Activated CD4-positive, CD25-positive, alpha-beta regulatory T cell treated with anti-CD3 and anti-CD28 coated beads, Interleukin-2, amount 50 U/mL, for 16 hours (primary cell): ENCODE measurements at places on chromosomes 12 and 14.

DNA sequence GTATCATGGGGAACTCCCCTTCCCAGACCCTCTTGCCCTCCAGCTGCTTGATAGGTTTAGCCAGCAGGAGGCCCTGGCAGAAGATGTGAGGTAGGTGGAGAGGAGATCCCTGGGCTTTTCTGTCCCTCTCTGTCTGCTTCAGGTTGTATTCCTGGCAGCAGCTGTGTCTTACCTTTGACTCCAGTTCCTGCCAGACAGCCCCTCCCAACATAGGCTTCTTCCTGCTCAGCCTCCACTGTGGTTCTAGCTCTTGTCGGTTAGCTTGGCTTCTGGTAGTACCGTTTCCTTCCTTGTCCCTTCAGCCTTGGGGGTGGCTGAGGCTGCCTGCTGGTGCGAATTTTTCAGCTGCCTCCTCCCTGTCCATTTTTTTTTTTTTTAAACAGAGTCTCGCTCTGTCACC lies 215.7 kb upstream of the CRY1 start:
- DNase-seq = no peak

DNA sequence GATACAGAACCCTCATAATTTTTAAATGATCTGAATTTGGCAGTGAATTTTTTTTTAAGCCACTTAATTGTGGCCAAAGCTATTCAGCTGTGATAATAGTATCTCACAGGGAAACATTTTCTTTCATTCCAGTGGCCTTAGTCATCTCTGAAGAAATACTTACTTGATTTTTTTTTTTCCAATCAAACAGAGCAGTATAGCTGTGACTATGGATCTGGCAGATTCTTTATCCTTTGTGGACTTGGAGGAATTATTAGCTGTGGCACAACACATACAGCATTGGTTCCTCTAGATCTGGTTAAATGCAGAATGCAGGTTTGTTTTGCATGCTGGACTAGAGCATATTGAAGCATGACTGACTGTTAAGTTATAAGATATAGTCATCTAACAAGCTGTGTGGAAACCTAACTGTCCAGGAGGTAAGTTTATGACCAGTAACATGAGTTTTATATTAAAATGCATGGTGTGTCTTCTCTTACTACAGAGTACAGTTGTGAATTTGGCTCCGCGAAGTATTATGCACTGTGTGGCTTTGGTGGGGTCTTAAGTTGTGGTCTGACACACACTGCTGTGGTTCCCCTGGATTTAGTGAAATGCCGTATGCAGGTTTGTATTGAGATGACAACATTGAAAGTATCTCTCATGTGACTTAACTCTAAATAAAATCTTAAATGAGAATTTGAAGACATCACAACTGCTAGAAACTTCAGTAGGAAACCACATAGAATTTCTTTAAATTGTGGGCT lies 1.9 kb downstream of the SLC25A3 start:
- DNase-seq = no peak

DNA sequence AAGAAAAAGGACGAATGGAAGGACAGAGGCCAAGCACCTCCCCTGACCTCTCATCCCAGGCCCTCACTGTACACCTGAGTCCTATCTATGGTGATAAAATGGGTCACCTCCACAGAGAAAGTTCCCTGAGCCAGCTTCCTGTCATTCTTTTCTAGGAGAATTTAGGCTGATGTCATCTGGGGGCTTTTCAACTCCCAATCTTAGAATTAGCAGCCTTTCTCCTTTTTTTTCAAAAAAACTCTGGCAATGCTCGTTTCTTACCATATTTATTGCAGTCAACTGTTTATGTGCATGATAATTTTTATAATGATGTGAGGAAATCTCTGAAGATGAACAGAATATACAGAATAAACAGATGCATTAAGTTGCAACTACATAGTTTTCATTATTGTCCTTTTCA lies 177.6 kb downstream of the SNAPC1 start:
- no peak for DNase-seq

GRCh38 chr14:93061380-93062012 lies 54.2 kb downstream of the ITPK1 start:
- no peak for DNase-seq

- no peak for DNase-seq
These were observed 648 bp downstream of the CHD4 start for GRCh38 chr12:6606331-6607131.

DNA sequence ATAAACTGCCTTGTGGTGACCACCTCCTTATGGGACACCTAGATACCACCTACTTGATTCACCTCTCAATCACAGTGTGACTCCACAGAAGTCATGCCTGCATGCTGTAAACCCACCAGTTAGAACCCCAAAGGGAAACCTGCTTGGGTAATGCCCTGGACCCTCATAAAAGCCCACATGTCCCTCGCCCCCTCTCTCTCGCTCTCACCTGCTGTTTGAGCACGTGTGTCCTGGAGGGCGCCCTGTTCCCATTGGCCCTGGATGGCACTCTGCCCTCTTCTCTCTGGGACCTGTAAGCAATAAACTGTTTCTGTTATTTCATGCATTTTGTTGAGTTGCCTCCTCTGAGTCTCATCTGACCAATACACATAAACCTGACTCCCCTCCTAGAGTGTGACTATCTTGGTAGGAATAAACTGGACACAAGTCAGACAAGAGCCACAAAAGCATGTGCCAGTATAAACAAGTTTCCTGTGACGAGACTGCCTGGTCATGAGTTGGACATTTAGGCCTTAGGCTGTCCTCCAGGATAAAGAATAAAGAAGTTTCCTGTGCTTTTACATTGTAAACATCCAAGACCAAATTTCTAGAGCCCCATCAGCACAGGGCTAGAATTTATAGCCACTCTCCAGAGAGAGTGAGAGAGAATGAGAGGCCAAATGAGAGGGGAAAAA lies 8.6 kb downstream of the IFI27L2 start:
- DNase-seq = no peak

DNA sequence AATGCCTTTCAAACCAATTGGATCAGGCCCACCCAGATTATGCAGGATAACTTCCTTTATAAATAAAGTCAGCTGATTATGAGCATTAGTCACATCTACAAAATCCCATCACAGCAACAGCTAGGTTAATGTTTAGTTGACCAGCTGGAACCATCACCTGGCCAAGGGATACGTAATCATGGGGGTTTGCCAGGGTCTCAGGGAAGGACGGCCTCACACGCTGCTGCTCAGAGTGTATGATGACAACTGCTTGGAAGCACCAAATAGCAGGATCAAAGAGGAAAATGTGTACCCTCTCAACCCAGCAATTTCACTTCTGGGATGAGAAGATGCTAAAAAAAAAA lies 162.6 kb downstream of the SLC15A4 start:
- no peak for DNase-seq

GRCh38 chr12:52371716-52372115 lies 4.4 kb upstream of the KRT85 start:
- no peak for DNase-seq
